ENCODE measurements at places on chromosomes 5 and 9. TPM values are rescaled to one million over a fixed set of nuclear protein-coding genes. Genes with fewer than 3 reads are reported as not detected.

GFRA3 gene
- total RNA-seq = not detected

F12 gene
- not detected for total RNA-seq

TMEM171 gene
- total RNA-seq = 12.5 TPM

C9orf72 gene
- 5.8 TPM for total RNA-seq

GPRIN1 gene
- 3.7 TPM for total RNA-seq

BSPRY gene
- not detected for total RNA-seq

ZNF366 gene
- 0.49 TPM for total RNA-seq

PKD2L2 gene
- total RNA-seq = not detected

PHAX gene
- 39.4 TPM for total RNA-seq

PCDHB11 gene
- 0.65 TPM for total RNA-seq

RABEPK gene
- total RNA-seq = 17.7 TPM

RMRP gene
- 11,420 TPM for total RNA-seq

SIL1 gene
- 65.5 TPM for total RNA-seq

ATP6V1G1 gene
- 156 TPM for total RNA-seq

N4BP3 gene
- total RNA-seq = 2.3 TPM

TMEM252 gene
- total RNA-seq = not detected

RASEF gene
- total RNA-seq = not detected

TMEM232 gene
- not detected for total RNA-seq

FBN2 gene
- 61.7 TPM for total RNA-seq

CDHR2 gene
- not detected for total RNA-seq

FGF10 gene
- total RNA-seq = 0.32 TPM

NR2F1 gene
- total RNA-seq = 85.9 TPM

CAPSL gene
- not detected for total RNA-seq

SLC1A3 gene
- 5.0 TPM for total RNA-seq

PRDM9 gene
- not detected for total RNA-seq

MZB1 gene
- not detected for total RNA-seq

CARTPT gene
- total RNA-seq = not detected

RAD23B gene
- 69.5 TPM for total RNA-seq

C1QTNF3 gene
- total RNA-seq = 1.6 TPM

C5orf63 gene
- 1.6 TPM for total RNA-seq

CYFIP2 gene
- total RNA-seq = 0.54 TPM

HTR4 gene
- total RNA-seq = not detected

PCDHGB1 gene
- 0.81 TPM for total RNA-seq

TMOD1 gene
- 0.18 TPM for total RNA-seq

S100Z gene
- not detected for total RNA-seq

SLC2A6 gene
- 50.4 TPM for total RNA-seq

LCN15 gene
- not detected for total RNA-seq

EQTN gene
- total RNA-seq = not detected

DOK3 gene
- 2.3 TPM for total RNA-seq

ST8SIA4 gene
- 2.4 TPM for total RNA-seq

POU5F2 gene
- 0.16 TPM for total RNA-seq

GPX8 gene
- total RNA-seq = 140 TPM

GRIN3A gene
- not detected for total RNA-seq

SLC25A2 gene
- total RNA-seq = not detected

LMX1B gene
- not detected for total RNA-seq

ZFP37 gene
- total RNA-seq = 0.36 TPM

GABRB2 gene
- total RNA-seq = not detected
